Activated gamma-delta T cell treated with anti-CD3 and anti-CD28 coated beads, Interleukin-2, amount 50 U/mL, for 16 hours (primary cell): ENCODE measurements at places on chromosomes 5 and 9.

GRCh38 chr5:172113036-172113435, 75.0 kb downstream of the STK10 start:
- DNase-seq = peak; percentile 67

GRCh38 chr9:86924206-86924605, 23.1 kb downstream of the GAS1 start:
- no peak for DNase-seq

DNA sequence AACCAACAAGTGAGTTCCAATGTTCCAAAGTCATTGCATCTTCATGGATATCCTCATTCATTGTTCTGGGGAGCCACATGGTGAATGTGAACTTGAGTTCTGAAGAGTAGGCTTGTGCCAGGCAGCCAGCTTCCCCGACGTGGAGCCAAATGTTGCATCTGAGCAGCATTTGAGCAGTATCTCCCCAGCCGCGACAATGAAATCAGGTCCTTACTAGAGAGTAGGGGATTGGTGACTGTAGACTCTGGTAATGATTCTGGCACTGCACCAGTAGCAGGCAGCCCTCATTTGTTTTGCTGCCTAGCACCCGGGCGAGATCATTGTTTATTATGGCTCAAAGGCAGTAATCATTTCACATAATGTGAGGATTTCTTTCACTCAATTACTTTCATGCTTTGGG, 451.4 kb upstream of the C9orf72 start:
- no peak for DNase-seq

- no peak for DNase-seq
Observed at GRCh38 chr9:8734760-8735159, 935.2 kb upstream of the DMAC1 start.

DNA sequence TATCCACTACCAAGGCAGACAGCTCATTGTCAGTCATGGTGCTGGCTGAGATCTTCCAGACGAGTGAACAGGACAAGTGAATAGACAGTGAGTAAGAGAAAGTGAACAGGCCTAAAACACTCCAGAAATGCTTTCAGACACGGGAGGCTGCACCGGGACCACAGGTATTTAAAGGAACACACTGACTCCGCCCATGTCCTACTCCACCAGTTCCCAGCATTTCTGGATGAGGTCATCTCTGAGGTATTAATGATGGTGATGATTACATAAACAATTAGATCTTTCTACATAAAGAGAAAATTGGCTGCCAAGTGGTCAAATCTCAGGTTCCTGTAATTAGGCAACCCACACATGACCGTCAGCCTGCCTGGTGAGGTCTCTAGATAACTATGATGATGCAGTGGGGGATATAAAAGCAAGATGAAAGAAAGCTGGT, at the start of gene ACTBL2:
ACTBL2 (minus strand) TSS at position 141 of the 436 bp plus-strand sequence; CDS start at position 37, 104 bp downstream.
- no peak for DNase-seq

GRCh38 chr5:131977212-131977604, 31.7 kb upstream of the MEIKIN start:
- DNase-seq = no peak

DNA sequence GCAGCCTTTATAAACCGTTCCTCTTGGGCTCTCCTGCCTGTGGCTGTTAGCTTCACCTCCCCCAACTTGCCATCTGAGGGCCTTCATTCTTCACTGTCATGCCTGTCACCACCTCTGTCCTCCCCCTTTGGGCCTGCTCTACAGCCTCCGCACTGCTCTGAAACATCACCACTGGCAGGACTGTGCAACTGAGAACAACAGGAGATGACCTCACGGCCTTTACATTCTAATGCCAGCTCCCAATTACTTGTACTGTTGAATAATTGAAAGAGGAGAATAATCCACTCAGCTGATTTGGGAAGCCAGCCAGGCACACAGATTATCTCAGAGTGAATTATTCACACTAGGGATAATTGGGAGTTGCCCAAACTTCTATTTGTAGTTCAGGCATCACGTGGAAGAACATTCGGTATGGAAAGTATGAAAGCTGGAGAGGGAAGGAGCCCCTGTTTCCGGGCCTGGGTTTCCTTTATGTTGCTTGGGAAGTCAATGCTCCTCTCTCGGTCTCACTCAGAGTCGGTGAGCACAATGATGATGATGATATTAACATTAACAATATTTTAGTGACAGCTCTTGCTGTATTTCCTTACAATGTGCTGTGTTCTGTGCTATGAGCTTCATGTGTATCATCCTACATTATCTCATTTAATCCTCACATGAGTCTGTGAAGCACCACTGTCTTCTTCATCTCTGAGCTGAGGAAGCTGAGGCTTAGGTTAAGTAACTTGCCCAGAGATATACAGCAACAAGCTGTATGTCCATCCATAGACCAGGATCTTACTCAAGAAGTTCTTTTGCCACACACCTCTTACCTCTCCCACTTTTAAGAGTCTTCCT, 99.3 kb upstream of the LRRTM2 start:
- DNase-seq = no peak

GRCh38 chr5:127083711-127084110, 10.4 kb upstream of the C5orf63 start:
- no peak for DNase-seq

DNA sequence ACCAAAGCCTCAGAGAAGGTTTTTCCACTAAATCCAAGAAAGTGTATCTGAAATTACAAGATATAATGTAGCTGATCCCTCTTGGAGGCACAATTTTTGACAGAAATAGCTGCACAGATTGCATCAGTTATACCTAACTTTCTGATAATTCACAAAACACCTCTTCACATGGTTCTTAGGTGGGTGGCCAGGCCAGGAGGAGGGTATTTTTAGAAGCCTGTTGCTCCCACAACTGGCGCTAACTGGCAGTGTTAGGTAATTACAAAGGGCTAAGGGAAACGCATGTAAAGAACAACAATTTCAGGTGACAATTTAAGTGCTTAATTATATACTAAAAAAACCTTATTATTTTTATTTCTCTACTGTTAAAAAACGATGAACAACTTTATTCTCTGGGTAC, 247.9 kb downstream of the BNC2 start:
- DNase-seq = no peak

DNA sequence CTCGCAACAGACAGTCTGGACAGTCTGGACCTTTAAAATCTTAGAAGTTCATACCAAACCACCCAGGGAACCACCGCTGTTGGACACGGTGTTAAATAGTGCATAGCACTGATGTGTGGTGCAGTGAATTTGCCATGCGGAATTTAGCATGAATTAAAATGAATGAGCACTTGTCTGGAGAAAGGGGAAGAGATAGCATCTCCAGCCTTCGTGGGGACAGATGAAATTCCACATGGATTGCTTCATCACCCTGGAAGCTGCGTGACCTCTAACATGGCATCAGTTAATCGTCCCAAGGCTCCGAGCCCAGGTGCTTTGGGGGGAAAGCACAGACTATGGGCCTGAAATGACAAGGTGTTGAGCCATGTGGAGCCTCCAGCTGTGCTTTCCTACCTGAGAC, 91.4 kb downstream of the ADAMTS16 start:
- no peak for DNase-seq
